ENCODE measurements at places on chromosomes 5 and 9.

- no peak for DNase-seq
Measured at GRCh38 chr9:27771803-27772545, 198.7 kb upstream of the C9orf72 start.

DNA sequence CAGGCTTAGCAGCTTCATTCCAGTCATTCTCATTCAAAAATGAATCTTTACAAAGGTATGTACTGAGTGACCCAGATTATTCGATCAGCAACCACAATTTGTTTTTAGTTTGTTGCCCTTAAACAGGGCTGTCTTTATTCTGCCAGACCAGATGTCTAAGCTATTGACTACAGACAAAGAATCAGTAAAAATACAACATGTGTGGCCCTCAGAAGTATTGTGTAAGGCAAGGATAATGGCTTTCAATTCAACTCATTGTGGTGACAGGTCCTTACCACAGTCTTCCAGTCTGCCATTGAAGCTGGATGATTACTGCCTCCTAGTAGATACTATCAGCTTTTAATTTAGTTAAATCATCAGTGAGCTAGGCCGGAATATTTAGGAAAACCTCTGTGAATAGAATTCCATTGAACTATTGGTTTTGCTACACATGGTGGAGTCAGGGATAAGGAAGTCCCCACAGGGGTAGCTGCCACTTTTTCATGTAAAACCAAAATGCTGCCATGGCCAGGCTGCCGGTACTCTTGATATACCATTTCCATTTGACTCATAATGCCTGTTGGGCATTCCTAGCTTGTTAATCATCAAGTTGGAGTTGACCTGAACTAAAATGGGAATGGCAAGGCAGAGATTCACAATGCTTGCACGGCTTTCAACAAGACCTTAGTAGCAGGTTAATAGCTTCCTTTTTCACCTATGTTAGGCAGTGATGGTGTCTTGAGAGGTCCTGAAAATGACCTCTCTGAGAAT, 175.6 kb downstream of the MEF2C start:
- no peak for DNase-seq

DNA sequence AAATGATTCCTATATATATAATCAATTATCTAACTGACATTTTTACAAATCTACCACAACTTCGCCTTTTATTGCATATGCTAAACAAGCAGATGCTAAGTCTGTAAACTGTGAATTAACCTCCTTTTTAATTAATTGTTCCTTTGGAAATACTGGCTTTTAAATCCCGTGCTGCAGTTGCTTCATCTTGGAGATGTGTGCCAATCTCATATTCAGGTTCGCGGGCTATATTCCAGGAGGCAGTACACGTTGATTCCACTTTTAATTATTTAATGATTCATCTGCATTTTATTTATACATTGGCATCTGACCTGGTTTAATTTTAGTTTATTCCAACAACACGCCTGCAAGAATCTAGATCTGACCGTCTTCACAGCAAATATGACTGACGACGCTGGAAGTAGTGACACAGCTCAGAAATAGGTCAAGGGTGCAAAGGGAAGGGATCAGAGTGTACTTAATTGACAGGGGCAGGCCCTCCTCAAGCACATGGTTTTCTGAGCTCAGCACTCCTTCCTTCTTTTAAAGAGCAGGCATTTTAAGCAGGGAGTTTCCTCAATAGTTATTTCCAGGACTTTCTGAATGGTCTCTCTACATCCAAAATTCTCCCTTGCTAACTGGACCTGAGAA, 125.2 kb downstream of the GLIS3 start:
- DNase-seq, result no peak

- DNase-seq, result no peak
Measured at GRCh38 chr5:5560016-5560415, 137.5 kb downstream of the ICE1 start.

DNA sequence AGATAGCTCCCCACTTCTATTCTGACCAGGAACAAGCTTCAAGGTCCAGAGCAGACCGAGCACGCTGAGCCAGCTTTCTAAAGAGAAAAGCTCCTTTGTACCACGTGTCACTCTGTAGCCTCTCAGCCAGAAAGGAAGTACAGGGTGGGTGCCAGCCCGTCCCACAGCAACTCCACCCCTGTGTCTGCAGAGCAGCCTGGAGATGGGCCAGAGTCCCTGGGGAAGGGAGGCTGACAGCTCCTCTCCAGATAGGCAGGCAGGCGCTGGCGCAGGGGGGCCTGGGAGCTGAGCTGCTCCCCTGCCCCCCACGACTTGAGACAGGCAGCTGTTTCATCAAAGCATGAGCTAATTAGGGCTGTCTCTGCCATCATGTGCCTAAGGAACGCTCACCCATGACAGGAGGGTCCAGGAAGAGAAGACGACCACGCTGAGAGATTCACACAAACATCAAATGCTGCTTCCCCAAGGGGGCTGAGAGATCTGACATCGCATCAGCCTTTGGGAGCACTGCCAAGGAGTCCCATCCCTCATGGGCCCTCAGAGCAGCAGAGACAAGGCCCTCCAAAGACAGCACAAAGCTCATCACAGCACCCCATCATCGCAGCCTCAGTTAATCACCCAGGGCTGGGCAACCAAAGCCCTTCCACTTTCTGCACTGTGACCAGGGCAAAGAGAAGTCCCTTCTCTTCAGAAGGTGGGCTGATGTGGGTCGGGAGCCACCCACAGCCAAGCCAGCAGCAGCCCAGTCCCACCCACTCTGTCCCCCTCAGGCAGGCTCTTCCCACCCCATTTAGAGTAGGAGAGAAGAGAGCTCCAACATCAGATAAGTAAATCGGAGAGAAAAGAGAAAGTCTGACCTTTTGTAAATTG, 78.5 kb upstream of the LRRTM2 start:
- no peak for DNase-seq

GRCh38 chr9:122071715-122072114, 21.4 kb downstream of the TTLL11 start:
- DNase-seq, result no peak

- DNase-seq, result no peak
Measured at GRCh38 chr5:67094476-67095300, 101.9 kb downstream of the CD180 start.

- peak; percentile 43 for DNase-seq
Measured at GRCh38 chr5:80140496-80140895, 105.3 kb downstream of the THBS4 start.

- DNase-seq, result no peak
Measured at GRCh38 chr9:4196376-4196775, 103.5 kb downstream of the GLIS3 start.

GRCh38 chr5:140674211-140674610, 835 bp upstream of the DND1 start:
- DNase-seq, result no peak

GRCh38 chr5:56737002-56737621, 78.2 kb upstream of the MAP3K1 start:
- DNase-seq, result no peak

DNA sequence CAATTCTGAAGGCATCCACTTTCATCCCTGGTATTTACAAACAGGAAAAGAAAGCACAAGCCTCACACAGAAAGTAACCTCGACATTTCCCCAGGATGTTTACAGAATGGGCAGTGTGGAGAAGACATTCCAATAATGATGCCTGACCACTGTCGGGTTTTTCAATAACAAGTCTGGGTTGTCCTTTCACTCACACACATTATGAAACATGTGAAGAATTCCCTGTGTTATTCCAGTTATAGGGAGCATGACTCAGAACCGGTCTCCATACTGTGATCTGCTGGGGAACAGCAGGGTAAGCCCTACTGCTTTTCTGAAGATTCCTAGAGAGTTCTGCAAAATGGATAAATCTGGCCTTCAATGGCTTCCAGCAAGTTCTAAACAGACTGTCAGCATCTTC, 155.3 kb downstream of the ADAMTS12 start:
- DNase-seq, result no peak

- DNase-seq, result no peak
Measured at GRCh38 chr5:139700711-139701055, 52.5 kb downstream of the CXXC5 start.

GRCh38 chr5:180215783-180216630, 7.0 kb upstream of the RASGEF1C start:
- no peak for DNase-seq

DNA sequence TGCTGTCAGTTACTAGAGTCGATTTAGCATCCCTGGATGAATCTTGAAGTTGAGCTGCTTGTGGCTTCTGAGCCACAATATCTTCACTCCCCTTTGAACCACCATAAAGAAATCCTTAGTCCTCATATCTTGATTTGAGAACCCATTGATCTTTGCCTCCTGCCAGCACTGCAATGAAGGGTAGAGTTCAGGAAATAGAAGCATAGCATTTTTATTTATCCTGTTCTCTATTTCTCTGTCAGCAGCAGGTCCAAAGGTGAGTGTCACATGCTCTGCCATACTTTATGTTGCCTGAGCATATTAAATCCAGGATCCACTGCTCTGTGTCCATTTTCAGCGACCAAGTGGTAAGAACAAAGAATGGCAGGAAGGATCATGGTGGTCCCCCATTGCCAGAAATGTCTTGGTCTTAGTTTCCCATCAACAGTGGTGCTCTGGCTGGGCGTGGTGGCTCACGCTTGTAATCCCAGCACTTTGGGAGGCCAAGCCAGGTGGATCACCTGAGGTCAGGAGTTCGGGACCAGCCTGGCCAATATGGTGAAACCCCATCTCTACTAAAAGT, 80.2 kb upstream of the PANK3 start:
- no peak for DNase-seq

- no peak for DNase-seq
Measured at GRCh38 chr5:173408946-173409345, 80.7 kb upstream of the STC2 start.

GRCh38 chr5:17282283-17283120, 65.1 kb downstream of the BASP1 start:
- no peak for DNase-seq

GRCh38 chr5:125149110-125149509, 402.7 kb upstream of the ZNF608 start:
- no peak for DNase-seq

DNA sequence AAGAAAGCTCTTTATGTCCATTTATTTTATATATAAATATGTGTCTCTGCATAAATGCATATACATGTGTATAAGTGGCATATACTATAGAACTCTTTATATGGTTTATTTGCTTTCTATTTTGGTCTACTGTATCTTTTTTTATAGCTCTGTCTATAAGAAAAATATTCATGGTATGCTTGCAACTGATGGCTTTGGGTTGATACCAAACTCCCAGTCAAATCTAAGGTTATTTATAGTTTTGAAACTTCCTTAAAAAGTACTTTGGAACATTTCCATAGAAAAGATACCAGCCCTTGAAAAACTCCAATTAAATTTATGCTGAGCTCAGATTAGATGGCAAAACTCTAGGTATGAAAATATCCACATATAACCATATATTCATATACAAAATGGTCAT, 120.0 kb upstream of the KLF9 start:
- no peak for DNase-seq
